Skeletal muscle cell (primary cell): ENCODE measurements at places on chromosomes 3 and 15.
A peak's percentile ranks its signal among the peaks of the same experiment; 100 is the strongest.

GRCh38 chr3:123374016-123374415 lies 74.9 kb downstream of the ADCY5 start:
- DNase-seq, result no peak

GRCh38 chr15:70605606-70606410 lies 157.6 kb downstream of the UACA start:
- DNase-seq, result peak; percentile 64

- no peak for DNase-seq
Measured at GRCh38 chr15:81950841-81951414, 94.9 kb downstream of the MEX3B start.

- DNase-seq, result no peak
Measured at GRCh38 chr3:124935264-124935663, 713 bp upstream of the MUC13 start.

DNA sequence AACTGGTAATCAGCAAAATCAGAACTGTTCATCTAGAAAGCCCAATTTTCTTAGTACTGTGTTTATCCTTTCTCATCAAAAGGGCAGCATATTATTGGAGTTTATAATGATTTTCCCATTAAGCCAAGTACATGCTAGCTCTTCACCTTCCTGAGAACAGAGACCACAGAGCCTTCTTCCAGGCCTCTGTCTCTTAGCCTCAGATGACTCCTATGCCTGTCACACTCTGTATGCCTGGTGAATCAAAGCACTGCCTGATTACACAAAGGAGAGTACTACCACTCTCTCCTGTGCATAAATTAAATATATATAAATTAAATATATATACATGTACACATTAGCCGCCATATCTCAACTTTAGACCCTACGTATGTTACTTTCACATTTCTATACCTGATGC lies 636.1 kb downstream of the NTRK3 start:
- no peak for DNase-seq

DNA sequence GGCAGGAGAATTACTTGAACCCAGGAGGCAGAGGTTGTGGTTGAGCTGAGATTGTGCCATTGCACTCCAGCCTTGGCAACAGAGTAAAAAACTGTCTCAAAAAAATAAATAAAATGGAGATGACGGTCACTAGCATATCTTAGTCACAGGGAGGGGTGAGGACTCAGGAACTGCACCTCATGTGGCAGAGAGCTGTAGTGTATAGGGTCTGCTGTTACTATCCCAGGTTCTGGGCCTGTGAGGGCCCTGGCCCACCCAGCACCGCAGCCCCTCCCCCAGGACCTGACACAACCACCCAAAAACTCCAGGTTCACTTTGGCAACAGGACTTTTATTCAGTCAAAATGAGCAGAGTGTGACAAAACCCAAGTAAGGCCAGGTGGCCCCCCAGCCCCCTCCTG lies 22.3 kb downstream of the RNU5B-1 start:
- no peak for DNase-seq

- no peak for DNase-seq
Measured at GRCh38 chr3:65948841-65949573, 89.7 kb downstream of the MAGI1 start.

GRCh38 chr3:38649500-38650247 lies at the start of gene SCN5A:
SCN5A (minus strand) TSS chr3:38649687; CDS start chr3:38633307, 16,380 bp downstream.
- DNase-seq, result no peak

GRCh38 chr15:65964792-65965433 lies 95.6 kb downstream of the RAB11A start:
- DNase-seq, result no peak

GRCh38 chr15:70240820-70241430 lies 143.2 kb upstream of the TLE3 start:
- DNase-seq, result no peak

- no peak for DNase-seq
Measured at GRCh38 chr15:50046867-50047266, 72.2 kb downstream of the ATP8B4 start.

- no peak for DNase-seq
Measured at GRCh38 chr3:36876181-36876936, 68.5 kb downstream of the TRANK1 start.

GRCh38 chr15:77784361-77785292 lies 151.9 kb upstream of the LINGO1 start:
- no peak for DNase-seq

GRCh38 chr15:82132096-82132495 lies 86.3 kb upstream of the MEX3B start:
- no peak for DNase-seq

DNA sequence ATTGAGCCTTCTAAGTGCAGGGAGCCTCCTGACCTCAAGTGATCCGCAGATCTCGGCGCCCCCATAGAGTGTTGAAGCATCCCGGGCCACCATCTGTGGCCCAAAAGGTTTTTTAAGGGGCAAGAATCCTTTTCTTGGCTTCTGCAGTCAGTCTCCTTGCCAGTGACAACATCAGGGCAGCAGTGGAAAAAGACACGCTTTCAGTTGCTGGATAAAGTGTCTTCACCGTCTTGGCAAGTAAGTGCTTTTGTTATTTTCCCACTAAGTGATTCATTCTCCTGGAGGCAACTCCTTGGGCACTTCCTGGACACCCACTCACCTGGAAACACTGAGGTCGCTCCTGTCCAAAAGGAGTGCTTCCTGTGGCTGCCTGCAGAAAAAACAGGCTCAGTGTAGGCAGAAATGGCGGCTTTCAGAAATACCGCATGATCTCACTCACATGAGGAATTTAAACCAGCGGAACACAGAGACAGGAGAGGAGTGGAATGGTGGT lies 71.7 kb upstream of the ABHD2 start:
- DNase-seq, result peak; percentile 33

- DNase-seq, result no peak
Measured at GRCh38 chr15:49055630-49056029, 9.4 kb upstream of the SECISBP2L start.

GRCh38 chr15:89129123-89129815 lies 41.0 kb downstream of the ABHD2 start:
- DNase-seq, result no peak

GRCh38 chr15:63258658-63259057 lies 18.7 kb upstream of the APH1B start:
- DNase-seq, result no peak

DNA sequence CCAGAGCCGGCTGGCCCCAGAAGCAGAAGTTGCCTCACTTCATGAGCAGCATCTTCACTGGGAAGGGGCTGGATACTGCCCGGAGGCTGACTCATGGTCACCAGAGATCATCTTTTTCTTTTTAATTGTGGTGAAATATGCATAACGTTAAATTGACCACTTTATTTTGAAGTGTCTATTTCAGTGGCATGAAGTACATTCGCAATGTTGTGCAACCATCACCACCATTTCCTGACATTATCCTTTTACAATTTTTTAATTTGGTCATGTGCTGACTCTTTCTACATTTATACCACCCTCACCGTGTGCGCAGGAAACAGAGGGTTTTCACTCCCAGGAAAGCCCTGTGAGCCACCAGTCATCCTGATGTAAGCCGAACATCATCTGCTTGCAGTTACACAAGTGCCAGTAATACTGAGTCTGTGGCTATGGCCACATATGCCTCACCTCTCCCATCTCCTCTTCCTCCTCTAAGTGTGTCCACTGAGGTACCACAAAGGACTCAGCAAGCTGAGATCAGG lies 51.6 kb upstream of the ABHD17C start:
- no peak for DNase-seq

- no peak for DNase-seq
Measured at GRCh38 chr15:77895742-77896141, 181.8 kb downstream of the TBC1D2B start.

DNA sequence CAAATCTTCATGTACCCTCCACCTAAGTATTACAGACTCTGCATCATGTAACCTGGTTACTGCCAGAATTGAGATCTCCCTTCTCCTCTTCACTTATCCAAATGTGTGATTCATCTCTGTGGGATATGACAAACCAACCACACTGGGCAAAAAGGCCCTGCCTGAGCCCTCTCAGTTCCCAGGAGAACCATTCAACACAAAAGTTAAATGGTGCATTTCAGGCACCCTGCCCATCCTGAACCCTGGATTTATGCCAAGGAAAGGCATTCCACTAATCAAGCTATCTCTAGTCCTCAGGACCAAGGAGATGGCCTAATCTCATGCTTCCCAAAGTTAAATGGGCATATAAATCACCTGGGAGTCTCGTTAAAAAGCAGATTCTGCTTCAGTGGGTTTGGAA lies 108.5 kb downstream of the TNIK start:
- DNase-seq, result peak; percentile 90

GRCh38 chr3:54888162-54888561 lies 39.7 kb downstream of the LRTM1 start:
- DNase-seq, result no peak

- peak; percentile 18 for DNase-seq
Measured at GRCh38 chr15:42547918-42548248, 710 bp downstream of the LRRC57 start.

GRCh38 chr3:14366248-14366647 lies 36.2 kb upstream of the SLC6A6 start:
- DNase-seq, result no peak

DNA sequence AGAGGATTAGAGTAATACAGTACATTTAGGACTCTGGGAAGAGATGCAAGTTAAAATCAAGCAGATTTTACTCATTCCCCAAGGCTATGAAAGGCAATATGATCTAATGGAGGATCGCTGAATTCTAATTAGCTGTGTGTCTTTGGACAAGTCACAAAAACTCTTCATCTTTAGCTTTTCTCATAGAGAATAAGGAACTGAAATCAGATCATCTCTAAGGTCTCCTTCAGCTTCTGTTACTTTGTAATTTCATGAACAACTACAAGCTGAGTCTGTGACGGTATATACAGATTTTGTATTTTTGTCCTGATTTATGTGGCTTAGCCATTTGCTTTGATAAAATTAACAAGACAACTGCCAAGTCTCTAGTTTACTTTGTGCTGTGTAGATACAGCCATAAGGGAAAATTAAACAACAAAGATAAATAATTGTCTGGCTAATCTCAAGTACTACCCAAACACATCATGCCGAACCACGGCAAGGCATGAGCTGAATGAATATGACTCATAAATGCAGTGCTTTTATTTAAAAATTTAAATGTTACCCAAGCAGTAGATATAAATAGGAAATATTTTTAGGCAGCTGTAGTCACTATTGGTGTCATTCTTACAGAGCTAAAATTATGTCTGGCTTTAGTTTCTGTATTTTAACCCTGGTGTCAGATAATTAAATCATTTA lies 81.5 kb downstream of the GAP43 start:
- DNase-seq, result no peak

DNA sequence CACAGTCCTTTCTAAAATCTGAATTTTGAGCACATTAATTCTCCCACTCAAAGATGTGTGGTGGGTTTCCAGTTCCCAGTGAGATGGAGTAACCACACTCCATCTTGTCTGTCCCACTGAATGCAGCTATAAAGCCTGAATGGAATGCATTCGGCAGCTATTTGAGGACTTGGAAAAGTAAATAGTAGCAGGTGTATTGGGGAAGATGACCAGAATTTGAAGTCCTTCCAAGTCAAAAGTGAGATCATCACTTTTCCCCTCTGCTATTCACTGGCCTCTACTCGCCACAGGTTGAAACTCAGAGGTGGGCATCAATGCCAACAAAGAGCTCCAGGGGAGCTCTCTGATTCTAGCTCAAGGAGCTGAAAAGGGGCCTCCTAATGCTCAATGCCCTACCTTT lies 8.1 kb upstream of the GNB5 start:
- DNase-seq, result no peak

DNA sequence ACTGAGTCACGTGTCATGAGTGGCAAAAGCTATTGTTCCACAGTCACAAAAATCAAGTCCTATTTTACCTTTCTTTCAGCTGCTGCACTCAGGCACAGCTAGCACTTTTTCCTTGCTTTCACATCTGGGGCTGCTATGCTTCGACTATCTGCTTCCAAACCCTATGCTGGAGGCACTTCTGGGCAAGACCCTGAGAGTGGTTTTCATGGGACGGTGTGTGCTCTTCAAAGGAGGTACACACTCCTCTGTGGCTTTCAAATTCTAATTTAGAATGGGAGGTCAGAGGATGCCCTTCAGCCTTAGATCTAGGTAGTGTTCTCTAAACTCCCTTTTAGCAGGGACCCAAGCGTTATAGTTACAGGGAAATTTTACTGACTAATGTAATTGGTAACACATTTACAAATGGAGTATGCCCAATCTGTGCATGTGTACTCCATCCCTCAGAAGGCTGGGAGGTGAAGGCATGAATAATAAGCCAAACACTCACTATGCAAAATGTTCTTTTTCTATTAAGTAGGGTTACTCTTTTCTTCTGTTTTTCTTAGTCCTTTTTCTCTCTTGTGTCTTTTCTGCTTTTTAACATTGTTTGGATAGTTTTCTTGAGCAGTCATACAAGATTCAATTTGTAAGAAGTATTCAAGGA lies 188.3 kb downstream of the LSAMP start:
- no peak for DNase-seq

GRCh38 chr15:31367021-31367729 lies 40.5 kb downstream of the KLF13 start:
- DNase-seq, result no peak

GRCh38 chr3:100158918-100159330 lies 44.6 kb upstream of the FILIP1L start:
- DNase-seq, result no peak

DNA sequence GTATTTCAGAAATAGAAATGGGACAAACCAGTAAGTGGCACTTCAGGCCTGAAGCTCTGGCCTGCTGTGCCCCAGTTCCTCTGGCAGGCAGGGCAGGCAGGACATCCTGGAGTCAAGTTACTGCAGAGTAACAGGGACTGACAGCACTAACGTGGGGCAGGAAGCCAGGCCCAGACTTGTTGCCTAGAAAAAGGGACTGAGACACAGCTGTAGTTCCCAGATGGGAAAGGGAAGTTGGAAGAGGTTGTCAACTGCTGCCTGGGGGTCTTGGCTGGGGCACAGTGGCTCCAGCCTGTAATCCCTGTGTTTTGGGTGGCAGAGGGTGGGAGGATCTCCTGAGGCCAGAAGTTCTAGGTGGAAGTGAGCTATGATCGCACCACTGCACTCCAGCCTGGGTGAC lies 171.9 kb downstream of the FMN1 start:
- peak; percentile 45 for DNase-seq

DNA sequence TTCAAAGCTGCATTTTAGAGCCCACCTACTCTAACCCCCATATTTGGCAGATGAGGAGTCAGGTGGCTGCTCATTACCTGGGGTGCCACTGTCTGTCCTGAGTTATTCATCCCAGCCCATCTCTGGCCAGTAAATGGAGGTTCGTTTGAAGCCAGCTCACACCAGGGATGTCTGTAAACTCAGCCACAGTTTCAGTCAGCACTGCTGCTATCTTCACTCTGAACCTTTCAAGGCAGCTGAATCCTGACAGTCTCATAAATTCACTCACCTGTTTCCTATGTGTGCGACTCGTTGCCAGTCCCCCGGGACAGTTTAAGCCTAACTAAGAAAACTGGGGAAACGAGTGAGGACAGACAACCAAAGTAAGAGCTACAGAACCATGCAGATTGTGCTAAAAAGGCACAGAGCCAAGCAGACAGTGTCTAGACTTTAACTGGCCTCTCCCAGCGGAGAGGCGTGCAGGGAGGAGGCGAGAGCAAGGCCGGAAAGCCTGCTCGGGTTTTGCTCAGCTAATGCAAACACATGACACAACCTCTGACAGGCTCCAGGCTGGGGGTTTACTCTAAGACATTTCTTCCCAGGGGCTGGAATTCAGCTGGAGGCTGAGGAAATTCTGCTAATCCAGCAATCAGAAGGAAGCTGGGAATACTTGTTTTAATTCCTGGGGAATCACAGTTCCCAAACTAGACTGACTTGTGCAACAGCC lies 12.0 kb downstream of the FSTL1 start:
- peak; percentile 72 for DNase-seq
